ENCODE measurements at places on chromosomes 7 and 10.

DNA sequence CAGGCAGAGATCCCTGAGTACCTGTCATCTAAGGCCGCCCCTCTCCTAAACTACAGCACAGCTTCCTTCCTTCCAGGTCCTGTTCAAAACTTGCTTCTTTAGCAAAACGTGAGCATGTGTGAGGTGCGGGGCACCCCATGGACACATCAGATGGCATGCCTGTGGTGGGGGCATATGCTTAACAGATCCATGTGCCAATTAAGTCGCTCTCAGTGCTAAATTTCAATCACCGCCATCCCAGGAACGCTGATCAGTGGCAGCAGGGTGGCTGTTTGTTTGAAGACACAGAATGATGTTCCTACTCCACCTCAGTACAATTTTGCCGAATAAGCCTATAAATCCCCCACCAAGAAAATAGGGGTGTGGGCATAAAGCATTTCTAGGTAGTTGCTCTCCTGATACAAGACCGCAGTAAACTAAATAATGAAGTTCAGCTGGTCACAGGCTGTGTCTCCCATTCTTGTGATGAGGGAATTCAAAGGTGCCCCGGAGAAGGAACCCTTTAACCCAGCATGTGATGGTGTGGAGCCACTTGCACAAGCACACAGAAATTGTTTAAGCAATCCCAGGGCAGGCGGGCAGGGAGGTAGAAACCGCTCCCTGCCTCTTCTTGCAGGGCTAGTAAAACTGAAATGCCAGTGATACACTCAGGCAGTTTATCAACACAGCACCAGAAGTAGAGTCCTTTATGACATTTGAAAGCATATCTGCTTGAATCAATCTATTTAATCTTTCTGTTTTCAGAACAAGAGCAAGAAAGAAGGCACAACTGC lies 205.7 kb downstream of the SORCS1 start:
- DNase-seq: no peak

GRCh38 chr7:47812429-47813136 lies 135.7 kb downstream of the PKD1L1 start:
- no peak for DNase-seq

- no peak for DNase-seq
Measured at GRCh38 chr7:120404042-120404441, 131.1 kb downstream of the KCND2 start.

- no peak for DNase-seq
Measured at GRCh38 chr10:70334526-70335245, 47.7 kb downstream of the LRRC20 start.

GRCh38 chr7:116766881-116767280 lies 94.9 kb downstream of the MET start:
- no peak for DNase-seq

DNA sequence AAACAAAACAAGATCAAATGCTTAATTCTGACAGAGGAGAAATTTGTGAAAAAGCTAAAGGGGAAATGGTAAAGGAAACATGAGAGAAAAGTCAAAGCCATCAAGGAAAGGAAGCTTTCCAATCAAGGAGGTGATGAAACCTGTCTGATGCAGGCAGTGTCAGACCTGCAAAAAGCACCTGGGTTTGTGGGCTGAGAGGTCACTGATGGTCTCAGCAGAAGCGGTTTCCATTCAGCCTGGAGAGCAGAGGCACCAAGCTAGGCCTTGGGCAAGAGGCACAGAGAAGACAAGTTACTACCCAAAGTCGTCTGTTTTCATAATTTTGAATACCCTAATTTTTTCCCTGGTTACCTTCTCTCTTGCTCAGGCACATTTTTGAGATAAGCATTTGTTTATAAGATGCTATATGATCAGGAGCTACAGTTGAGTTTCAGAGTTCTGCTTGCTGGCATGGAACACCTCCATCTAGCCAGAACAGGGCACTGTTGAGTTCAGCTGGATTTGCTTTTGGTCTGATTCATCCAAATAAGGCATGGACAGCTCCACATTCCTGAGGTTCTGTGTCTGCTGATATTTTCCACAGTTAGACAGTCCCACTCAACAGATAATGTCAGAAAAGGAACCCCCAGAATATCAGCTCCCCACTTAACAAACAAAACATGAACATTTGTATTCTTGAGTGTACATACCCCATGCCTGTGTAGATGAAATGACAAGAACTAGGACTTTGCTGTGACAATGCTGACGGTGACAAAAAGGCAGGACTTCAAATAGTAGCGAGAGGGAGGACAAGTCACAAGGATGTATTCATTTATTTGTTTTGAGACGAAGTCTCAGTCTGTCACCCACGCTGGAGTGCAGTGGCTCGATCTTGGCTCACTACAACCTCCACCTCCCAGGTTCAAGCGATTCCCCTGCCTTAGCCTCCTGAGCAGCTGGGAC lies 4.9 kb upstream of the PPIA start:
- DNase-seq: no peak

DNA sequence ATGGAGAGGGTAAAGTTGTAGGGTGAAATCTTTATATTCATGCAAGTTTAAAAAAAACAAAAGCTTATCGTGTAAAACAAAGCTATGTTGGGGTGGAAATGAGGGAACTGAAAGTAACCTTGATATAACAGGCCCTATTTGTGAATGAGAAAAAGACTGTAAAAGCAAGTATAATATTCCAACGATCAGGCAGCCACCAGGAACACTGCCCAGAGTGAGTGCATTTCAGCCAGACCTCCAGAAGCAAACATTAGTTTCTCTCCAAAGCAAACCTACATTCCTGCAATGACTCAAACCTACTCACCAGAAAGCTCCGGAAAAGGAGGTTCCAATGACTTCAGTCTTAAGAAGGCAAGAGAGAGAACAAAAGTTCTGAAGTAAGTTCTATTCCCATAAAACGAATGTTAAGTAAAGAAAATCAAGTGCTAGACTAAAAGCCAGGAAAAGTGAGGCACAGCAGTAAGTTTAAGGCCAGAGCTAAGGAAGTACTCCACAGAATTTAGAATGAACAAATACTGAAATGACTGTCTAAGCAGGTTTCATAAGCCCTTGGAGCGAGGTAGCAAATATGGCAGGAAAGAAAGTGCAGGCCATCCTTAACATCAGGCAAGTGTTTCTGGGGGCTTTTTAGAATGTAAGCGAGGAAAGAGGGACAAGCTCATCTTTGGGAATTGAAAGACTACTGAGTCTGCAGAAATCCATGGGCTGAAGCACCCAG lies 493.1 kb downstream of the XPNPEP1 start:
- no peak for DNase-seq

GRCh38 chr7:66142996-66143395 lies 28.3 kb downstream of the CRCP start:
- DNase-seq: no peak

GRCh38 chr7:40507166-40507565 lies 372.4 kb downstream of the SUGCT start:
- no peak for DNase-seq

DNA sequence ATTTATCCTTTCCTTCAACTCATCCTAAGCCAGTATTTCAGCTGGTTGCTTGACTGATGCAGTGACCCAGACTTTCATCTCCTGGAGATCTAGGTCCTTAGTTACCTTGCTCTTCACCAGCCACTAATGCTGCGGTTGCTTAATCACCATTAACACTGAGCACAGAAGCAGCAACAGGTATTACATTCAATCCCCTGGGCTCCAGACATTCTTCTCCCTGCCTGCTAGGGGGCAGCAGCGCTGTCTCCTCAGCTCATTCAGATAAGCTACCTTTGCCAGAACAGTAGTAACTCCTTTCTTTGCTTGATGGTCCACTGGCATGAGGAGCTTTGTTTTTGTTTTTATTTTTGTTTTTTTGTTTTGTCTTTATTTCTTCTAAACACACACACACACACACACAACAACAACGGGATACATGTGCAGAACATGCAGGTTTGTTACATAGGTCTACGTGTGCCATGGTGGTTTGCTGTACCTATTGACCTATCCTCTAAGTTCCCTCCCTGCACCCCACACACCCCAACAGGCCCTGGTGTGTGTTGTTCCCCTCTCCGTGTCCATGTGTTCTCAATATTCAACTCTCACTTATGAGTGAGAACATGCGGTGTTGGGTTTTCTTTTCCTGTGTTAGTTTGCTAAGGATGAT lies 1043.2 kb upstream of the C7orf33 start:
- DNase-seq: no peak

- DNase-seq: no peak
Measured at GRCh38 chr10:47224546-47225218, 75.3 kb upstream of the GDF10 start.

DNA sequence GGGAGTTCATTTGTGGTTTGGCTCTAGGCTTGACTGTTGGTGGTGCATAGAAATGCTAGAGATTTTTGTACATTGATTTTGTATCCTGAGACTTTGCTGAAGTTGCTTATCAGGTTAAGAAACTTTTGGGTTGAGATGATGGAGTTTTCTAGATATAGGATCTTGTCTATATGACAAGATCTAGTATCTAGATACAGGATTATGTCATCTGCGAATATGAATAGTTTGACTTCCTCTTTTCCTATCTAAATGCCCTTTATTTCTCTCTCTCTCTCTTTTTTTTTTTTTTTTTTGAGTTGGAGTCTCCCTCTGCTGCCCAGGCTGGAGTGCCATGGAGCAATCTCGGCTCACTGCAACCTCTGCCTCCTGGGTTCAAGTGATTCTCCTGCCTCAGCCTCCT lies 62.9 kb downstream of the MGAM2 start:
- no peak for DNase-seq

DNA sequence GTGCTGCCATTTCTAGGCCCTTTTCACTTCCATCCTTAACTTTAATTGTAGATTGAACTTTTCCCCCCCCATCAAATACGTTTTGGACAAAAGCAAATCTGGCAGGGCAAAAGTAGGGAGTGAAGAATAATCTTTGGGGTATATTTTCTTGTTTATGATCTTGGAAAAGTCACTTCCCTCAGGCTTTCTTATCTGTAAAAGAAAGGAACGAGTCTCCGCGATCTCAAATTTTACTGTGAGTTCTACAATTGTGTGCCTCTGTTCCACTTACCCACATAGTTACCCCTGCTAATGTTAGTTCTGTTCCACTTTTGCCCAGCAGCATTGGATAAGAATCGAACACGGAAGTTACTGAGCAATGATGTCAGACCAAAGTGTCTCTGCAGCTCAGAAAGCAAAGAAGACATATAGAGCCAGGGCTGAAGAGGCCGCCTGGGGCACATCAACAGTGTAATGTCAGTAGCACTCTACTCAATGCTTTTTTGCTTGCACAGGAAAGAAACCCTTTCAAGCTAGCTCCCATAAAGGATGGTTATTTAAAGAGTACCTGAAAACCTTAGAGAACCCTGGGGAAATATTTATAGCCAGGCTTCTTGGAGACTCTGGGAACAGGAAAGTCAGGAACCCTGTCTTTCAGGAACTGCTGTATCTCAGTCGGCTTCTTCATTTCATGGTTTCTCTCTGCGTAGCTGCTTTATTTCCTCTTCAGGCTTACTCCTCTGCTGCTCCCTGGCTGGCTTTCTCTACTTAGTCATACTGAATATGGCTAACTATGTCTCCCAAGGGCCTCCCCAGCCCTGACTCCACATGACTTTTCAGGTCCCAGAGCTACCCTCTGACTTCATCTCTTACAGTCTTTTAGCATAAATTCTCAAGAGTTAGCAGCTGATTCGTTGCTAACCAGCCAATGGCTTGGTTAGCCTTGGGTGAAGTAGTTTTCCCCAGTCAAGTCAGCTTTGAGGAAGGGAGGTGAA lies 123.7 kb upstream of the FAM3C start:
- DNase-seq: peak; percentile 10

- no peak for DNase-seq
Measured at GRCh38 chr7:26378016-26378415, 86.4 kb downstream of the SNX10 start.

GRCh38 chr7:101031082-101031481 lies 11.2 kb downstream of the MUC17 start:
- peak; percentile 8 for DNase-seq

DNA sequence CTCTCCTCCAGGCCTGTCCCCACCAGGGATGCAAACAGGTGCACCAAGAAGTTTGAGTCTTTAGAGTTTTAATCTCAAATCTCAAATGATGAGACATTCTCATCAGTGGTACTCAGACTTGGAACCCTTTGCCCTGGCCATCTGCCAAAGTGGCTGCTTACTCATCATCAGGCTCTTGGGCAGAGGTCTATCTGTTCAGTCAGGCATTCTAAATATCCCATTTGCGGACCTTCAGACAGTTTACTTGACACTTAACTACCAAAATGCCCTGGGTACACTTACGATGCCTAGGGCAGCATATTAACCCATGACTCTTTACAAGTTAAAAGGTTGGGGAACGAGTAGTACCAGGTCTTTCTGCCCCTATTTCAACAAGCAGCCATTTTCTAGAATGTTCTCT lies 61.2 kb upstream of the YAE1 start:
- DNase-seq: no peak

DNA sequence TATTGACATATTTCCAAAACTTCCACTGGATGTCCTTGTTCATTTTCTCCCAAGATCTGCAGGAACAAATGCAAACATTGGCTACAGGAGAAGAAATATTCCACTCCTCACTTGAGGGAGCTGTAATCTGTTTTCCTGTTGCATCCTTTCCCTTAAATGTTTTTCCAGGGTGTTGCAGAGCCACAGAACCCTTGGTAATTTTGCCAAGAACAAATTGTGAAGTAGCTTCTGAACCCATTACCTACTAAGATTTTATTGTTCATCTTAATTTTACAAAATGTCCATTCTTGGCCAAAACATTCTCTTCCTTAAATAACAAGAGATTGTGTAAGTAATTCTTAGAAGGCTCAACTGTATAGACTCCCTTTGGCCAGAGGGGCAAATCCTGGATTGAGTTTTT lies 177.0 kb downstream of the GNAT3 start:
- DNase-seq: no peak

DNA sequence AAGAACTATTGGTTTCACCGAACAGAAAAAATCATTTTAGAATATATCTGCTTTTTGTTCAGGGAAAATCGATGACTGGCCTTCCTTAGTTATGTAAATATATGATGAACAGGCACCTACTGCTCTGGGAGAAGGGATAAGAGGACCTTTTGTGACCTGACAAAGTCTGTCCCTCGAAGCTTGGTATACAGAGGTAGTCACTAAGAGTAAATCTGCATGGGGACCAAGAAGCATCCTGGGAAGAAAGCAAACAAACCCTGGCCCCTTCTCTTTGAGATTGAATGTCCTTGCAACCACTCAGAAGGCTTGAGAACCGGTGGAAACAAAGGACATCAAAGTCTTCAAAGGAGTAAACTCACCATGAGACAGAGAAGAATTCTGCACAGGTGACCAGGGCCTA lies 52.3 kb downstream of the SKIDA1 start:
- no peak for DNase-seq

DNA sequence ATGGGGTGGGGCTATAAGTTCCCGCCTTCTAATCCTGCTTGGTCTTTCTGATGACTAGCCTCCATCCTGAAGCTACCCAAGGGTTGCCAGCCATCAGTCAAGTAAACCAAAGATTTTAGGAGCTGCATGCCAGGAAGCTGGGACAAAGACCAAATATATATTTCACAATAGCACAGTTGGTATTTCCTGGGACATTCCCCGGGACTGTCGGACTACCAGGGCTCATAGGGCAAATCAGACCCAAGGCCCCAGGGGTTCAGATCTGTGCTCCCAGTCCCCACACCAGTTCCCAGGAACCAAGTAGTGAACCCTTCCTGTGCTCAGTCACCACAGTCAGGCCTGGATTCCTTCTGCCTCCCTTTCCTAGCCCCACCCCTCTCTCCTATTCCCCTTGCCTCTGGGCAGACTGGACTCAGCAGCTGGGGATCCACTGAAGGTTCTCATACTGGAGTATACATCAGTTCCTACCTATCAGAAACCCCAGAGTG lies 5.7 kb upstream of the CXCL12 start:
- no peak for DNase-seq

GRCh38 chr10:114395366-114396022 lies 8.8 kb downstream of the AFAP1L2 start:
- no peak for DNase-seq

- DNase-seq: peak; percentile 3
Measured at GRCh38 chr10:84715911-84716310, 387.5 kb downstream of the CCSER2 start.

GRCh38 chr7:80870813-80871212 lies 48.0 kb downstream of the SEMA3C start:
- DNase-seq: no peak
